NCI-H510A (cell line): ENCODE measurements at places on chromosomes 13 and 19.

DNA sequence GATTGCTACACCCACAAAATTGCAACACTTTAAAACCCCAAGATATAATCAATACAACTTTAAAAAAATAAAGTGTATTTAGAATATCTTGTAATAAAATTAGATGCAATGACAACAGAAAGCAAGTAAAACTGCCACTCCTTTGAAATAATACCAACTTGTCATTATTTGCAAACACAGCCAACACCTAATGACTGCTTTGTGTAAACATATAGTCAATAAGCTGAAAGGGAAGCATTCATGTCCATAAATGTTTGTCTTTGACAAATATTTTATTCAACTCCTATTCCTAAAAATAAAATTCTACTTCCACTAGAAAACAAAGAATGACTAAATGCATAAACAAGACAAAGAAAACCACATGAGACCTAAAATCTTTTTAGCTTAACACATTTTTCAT lies 6.6 kb downstream of the SMAD9 start:
- DNase-seq, result no peak

- no peak for DNase-seq
Observed at GRCh38 chr13:35791184-35791851, 314.8 kb upstream of the MAB21L1 start.

DNA sequence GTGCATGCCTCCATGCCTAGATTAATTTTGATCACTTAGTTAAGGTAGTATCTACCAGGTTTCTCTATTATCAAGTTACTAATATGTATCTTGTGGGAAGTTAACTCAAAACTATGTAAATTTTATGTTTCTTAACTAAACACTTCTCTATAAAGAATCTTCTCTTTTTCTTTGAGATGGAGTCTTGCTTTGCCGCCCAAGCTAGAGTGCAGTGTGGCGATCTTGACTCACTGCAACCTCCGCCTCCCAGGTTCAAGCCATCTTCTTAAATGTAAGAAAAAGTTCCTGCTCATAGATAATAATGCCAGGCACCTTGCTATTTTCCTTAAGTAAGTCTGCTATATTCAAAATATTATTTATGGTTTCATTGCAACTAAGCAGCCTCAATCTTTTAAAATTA lies 58.4 kb downstream of the ELF1 start:
- no peak for DNase-seq

DNA sequence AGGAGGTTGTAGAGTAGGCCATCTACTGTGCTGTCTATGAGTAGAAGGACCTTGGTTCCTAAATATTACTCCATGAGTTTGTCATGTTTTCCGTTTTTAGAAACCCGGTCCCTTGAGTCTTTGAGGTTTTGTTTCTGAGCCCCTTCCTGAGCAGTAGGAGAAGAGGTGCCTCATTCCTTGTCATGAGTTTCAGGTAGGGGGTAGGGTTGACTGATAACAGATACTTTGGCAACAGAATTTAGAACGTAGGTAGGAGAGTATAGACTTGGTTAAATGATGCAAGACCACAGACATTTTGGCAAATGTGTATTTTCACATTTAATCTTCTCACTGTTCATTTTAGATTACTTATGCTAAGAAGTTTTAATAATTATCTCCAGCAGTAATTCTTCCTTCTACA lies 24.6 kb downstream of the LMO7 start:
- no peak for DNase-seq

- DNase-seq, result no peak
Observed at GRCh38 chr13:63731896-63732295, 2316.2 kb upstream of the PCDH20 start.

GRCh38 chr13:78978381-78978998 lies 319.5 kb upstream of the OBI1 start:
- DNase-seq, result no peak

DNA sequence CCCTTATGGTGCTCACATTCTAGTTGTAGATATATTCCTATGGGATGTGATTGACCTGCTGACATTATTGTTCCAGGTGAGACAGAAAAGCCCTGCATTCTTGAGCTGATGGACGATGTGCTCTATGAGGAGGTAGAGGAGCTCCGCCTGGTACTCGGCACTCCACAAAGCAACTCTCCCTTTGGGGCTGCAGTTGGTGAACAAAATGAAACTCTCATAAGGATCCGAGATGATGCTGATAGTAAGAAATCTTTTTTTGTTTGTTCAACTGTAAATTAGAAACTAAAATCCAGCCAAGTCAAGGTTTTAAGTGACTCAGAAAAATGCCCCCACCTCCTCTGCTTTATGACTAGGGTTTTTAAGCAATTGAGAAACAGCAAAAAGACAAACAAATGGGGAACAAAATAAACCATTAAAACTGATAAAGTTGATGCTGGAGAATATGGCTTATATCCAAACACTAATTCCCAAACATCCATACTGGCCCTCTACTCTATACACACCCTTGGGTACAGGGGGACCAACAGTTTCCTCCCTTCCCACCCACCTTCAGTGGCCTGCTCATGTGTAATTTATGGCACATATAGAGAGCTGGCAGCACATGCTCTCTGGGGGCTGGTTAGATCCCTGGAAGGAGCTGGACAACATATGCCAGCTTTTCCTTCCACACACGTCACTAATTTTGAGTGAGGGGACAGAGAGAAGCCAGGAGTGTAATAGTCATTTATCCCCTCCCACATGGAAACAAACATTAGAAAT lies 139.6 kb downstream of the STOML3 start:
- DNase-seq, result no peak

DNA sequence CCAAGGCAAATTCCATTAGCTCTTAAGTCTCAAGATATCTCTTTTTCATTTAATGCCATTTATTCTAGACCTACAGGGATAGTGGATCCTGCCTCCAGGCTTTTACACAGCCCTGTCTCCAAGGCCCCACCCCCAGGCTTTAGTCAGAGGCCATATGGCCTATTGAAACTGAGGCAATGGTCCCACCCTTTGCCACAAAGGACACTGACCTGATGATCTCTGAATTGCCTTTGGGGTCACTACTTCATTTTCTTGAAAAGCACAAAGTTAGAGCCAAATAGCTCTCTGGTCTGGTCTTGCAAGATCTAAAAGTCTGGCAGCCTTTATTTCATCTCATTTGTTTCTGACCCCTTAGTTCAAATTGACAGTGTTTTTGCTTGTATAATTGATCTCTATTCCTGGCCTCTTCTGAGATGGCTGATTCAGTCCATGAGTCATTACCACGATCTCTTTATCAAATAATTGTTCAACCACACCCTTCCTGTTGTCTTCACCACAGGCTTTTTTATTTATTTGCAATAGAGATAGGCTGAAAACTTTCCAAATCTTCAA lies 209.8 kb downstream of the FGF14 start:
- DNase-seq, result no peak

DNA sequence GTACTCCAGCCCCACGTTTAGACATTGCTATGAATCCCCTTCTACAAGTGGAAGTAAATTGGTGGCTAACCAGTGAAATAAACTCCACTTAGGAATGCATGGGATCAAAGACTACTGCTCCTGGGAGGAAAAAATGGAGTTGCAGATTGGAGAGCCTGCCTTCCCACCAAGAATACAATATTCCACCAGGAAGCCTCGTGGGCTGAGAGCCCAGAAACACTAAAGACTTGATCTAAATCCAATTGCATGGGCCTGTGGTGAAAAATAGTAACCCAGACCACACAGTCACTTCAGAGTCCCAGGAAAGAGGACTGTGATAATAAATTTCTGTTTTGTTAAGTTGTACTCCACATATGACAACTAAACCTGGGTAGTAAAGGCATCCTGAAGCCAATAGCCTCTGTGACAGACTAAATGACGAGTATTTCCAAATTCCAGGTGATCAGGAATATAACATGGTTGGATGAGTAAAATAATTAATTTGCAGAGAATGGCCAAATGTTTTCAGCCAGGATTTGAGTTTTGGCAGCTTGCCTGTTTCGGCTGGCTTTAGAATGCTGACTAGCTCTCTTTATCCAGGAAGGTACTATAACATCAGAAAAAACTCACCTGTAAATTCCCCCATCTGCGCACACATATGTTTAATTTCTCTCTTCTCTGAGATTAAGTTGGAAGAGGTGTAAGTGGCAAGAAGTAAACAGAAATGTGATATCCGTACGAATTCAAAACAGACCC lies 480.3 kb downstream of the LIG4 start:
- no peak for DNase-seq

- no peak for DNase-seq
Observed at GRCh38 chr19:2271234-2272103, 10.5 kb downstream of the PEAK3 start.

DNA sequence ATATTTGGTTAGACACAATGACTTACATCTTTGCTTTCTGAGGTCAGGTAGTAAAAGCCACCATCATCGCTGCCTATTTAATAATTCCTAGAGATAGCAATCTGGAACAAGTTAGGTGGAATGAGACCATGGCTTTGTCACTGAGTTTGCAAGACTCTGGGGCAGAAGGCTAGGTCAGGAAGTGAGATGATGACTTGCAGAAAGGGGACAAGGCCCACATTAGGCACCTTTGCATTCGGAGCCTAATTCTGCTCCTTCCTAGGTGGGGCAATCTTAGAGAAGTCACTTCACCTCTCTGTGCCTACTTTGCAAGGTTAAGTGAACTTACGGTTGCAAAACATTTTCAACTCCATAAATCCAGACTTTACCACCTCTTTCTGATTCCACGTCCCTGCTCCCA lies 10.3 kb downstream of the EDDM13 start:
- DNase-seq, result no peak

GRCh38 chr19:55647732-55648584 lies at the start of gene CCDC106:
CCDC106 (plus strand) TSS chr19:55648212; CDS start chr19:55649047, 835 bp downstream.
- peak; percentile 50 for DNase-seq

- no peak for DNase-seq
Observed at GRCh38 chr19:397321-397720, 11.6 kb downstream of the C2CD4C start.

DNA sequence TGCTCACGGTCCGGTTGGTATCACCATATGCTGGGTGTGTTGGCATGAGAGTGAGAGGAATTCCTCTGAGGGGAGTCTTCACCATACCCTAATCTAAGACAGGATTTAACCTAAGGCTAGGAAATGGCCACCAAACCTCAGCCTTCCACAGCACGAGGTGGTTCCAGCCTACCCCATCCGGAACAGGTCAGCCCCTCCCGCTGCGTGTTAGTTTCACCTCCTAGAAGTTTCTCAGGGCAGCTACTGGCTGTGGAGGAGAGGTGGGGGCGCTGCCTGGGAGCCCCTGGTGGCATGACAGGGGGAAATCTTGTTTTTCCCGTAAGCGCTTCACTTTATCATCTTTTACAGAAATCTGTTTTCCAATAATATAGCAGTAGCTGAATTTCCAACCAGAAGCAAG lies 55.1 kb downstream of the RGCC start:
- DNase-seq, result no peak

- DNase-seq, result no peak
Observed at GRCh38 chr19:3771000-3771905, 775 bp downstream of the RAX2 start.

DNA sequence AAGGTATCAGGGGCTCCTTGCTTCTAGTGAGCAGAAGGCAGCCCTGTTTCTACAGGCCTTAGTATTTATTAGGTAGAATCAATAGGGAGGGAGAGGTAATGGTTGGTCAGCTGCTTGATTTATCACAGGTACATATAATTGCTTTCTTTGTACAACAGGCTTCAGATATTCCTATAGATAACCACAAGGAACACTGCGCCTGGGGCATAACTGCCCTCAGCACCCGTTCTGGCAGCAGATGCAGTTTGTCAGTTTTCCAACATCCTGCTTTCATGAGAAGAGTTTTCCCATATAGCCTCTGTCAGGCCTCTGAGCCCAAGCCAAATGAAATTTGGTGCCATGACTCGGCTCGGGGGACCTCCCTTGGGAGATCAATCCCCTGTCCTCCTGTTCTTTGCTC lies 12.4 kb upstream of the ZNF486 start:
- no peak for DNase-seq

GRCh38 chr19:35260694-35261304 lies 8.0 kb upstream of the USF2 start:
- no peak for DNase-seq

GRCh38 chr13:20702530-20702914 lies 977 bp upstream of the IL17D start:
- DNase-seq, result no peak

DNA sequence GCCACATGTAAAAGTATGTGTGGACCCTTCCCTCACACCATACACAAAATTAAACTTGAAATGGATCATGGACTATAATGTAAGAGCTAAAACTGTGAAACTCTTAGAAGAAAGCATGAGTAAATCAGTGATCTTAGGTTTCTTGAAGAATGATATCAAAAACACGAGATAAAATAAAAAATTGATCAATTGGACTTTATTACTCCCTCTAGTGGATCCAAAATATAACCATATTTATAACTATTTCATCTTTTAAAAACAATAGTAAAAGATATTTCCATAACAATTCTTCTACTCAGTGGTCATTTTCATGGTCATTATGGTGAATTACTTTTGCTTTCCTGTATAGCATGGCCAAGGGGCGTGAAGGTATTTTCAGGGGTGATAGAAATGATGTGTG lies 174.6 kb upstream of the LSM14A start:
- DNase-seq, result no peak

GRCh38 chr19:13014101-13014920 lies 19.0 kb downstream of the NFIX start:
- no peak for DNase-seq
